ENCODE measurements at places on chromosomes 7 and 10.

DNA sequence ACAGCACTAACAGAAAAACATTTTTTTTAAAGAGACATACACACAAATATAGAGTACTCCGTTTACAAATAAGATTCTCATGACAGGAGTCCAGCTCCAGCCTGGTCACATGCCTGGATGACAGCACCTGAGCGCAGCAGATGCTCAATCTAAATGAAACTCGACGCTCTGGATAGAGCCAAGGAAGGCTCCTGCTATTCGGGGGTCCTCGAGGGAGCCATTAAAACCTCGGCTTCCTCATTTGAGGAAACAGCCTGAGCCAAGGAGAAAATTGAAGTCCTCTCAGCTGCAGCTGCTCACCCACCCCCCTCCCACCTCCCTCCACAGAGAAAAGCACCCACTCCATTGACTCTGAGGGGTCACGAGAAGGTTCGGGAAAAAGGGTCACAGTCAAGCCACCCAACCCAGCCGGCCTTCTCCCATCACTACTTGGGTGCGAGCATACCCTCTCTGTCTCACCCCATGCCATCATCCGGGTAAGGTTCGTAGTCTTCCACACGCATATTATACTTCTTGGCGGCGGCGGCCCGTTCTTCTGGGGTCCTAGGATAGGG is 673 bp downstream of the NDUFB8 start:
- DNase-seq = no peak

DNA sequence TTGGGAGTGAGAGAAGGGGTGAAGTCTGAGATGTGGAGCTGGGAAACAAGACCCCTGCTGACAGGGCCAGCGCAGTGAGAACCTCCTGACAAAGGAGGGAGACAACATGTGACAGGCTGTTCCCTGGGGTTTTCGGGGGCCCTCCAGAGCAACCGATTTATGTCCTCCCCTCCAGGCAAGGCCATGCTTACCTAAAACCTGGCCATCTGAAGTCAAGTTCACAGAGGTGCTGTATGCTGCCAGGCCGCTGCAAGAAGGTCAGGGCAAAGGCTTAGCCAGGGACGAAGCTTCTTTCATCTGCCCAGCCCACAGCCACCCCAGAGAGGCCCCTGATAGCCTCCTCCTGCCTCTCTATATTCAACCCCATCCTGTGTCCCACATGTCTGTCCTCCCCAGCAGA is 20.6 kb downstream of the NPC1L1 start:
- no peak for DNase-seq

DNA sequence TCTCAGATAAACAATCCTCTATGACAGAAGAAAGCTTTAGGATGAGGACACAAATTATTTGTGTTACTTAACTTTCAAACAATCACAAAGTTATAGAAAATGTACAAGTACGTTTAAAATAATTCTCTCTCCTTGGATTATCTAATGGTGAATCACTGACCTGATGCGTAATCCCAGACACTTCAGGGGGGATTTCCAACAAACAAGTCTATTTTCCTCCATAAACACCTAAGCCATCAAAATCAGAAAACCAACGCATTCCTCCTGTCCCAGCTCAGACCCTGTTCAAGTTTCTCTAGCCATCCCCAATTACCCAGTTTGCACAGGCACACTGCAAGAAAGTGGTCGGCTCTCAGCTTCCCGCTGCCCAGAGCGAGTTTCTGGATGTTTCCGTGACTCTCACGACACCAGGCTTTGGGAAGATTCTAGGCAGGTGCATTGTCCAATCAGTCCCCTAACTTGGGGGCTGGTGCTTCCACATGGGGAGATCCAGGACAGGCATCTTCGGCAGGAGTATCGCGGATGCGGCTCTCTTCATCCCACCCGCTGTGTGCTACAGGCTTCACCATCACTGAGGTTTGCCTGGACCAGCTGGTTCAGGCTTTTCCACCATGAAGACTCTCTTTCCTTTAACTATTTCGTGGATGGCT is 200.0 kb downstream of the ZMYND11 start:
- DNase-seq = no peak

DNA sequence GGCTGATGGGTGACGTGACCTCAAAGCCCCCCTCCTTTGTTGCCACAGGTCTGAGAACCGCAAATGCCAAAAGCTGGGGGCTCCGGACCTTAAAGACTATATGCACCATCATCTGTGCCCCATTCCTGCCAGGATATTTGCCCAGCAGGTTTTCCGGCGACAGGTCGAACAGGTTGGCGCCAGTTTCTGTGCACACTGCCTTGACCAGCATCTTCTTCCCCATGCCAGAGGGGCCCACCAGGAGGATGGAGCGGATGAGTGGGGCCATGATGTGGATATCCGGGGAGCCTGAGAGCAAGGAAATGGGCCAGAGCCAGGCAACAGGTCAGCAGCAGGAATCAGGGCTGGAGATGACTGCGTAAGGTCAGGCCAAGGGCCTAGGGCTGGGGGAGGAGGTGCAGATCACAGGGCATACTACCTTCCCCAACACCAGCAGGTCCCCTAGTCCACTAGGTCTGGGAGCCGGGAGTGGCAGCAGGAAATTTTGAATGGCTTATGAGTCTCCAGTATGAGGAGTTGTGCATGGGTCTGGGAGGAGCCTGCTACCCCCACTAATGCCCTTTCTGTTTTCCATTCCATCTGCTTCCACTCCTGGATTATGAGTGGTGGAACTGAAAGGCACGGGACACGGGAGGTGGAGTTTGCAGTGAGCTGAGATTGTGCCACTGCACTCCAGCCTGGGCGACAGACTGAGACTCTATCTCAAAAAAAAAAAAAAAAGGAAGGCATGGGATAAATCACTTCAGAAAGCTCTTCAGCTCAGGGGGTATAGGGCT is 6.3 kb upstream of the ASB10 start:
- no peak for DNase-seq

DNA sequence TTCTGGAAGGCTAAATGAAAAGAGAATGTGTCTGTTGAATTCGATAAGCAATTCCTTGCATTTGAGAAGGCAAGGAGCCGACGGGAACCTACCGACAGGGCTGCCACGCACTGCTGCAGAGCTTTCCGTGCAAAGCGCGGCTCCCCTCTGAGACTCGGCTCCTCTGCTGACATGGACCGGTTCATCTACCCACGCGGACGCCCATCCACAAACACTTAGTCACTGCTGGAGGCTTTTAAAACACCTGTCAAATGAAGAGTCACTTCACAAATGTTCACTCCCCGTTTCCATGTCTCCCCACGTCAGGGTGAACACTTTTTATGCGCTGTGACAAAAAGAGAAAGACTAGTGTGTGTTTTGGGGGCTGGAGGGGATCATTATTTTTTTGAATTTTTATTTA is 32.0 kb downstream of the AMZ1 start:
- no peak for DNase-seq

- DNase-seq = peak; percentile 96
Observed at GRCh38 chr7:80918909-80919721, at the start of gene SEMA3C. TSS of gene SEMA3C (minus strand) at chr7:80919051. CDS start at chr7:80916781, 2,270 bp downstream.

- DNase-seq = no peak
Observed at GRCh38 chr7:93140582-93141191, 7.5 kb downstream of the SAMD9L start.

DNA sequence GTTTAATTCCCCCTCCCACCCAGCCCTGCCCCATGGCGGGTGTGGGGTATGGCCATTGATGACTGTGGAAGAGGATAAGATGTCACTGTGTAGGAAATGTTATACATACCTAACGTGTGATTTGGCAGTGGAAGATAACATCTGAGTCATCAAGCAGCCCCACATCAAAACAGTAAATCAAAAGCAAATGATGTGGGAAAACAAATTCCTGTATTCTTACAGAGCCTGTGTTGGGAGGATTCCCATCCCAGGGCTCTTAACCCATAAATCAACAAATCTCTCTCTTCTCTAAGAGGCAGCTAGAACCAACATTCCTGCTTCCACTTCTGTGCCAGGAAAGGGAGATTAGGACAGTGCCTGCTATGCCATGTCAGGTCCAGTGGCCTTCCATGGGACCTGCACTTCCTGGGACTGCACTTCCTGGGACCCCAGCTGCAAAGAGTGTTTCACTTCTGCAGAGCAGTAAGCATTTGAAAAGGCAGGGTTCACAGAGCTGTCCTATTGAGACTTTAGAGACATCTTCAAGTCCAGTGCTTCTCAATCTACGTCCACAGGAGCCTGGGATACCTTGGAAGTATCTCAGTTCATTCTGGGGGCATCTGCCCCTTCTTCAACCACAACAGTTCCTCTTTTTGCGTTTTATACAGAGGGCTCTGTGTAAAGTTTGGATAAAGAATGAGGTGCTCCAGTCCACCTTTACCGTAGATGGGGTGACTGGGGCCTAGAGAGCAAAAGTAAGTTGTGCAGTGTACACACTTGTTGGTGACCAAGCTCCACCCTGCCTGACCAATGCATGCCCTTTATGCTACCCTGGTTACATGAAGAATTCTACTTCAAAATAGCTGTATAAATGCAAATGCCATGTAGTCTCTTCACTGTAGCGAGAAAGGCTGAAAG is 45.7 kb downstream of the ATXN7L1 start:
- DNase-seq = no peak

DNA sequence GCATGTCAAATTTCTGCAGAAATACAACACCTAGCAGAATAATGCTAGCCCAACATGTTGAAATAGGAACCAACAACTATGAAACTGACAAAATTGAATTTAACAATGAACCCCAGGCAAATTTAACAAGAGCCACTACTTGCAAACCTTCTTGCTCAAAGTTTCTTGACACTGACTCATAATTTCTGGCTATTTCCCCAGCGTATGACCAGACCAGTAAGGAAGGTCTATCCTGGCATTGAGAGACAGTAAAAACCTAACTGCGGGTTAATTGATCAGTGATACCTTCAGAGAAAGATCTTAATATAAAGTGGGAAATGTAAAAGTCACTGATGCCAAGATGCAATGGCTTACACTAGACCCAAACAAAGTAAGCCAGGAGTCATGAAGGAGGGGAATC is 510.1 kb downstream of the ARL4A start:
- DNase-seq = no peak

- DNase-seq = no peak
Observed at GRCh38 chr7:47643716-47644400, 61.9 kb upstream of the TNS3 start.

GRCh38 chr7:158276414-158277218 is 311.0 kb downstream of the PTPRN2 start:
- no peak for DNase-seq

- no peak for DNase-seq
Observed at GRCh38 chr7:111931958-111932357, 274.2 kb downstream of the DOCK4 start.

DNA sequence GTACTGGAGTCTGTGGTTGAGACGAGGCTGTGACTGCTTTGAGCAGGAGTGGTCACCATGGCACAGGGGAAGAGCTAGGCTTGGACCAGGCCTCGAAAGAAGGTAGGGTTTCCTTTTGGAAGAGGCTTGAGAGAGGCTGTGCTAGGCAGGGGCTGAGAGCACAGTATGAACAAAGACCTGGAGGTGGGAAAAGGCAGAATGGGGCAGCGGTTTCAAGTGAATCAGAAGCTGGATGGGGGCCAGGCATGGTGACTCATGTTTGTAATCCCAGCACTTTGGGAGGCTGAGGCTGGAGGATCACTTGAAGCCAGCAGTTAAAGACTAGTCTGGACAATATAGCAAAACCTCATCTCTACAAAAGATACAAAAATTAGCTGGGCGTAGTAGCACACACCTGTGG is 65.9 kb downstream of the CLIP2 start:
- DNase-seq = no peak

DNA sequence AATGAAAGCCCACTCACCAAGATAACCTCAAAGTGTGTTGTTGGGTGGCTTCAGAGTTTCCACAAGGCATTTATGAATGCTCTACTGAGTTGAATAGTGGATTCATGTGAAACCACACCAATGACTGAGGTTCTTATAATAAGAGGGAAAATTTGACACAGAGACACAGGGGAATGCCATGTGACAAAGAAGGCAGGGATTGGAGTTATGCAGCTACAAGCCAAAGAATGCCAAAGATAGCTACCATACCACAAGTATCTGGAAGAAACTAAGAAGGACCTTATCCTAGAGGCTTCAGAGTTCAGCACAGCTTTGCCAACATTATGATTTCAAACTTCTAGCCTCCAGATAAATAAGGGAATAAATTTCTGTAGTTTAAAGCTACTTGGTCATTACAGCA is 68.0 kb upstream of the PCDH15 start:
- no peak for DNase-seq

GRCh38 chr10:60406182-60406581 is 16.5 kb upstream of the ANK3 start:
- no peak for DNase-seq

- no peak for DNase-seq
Observed at GRCh38 chr7:28608731-28609130, 196.4 kb downstream of the CREB5 start.

- no peak for DNase-seq
Observed at GRCh38 chr10:23472181-23472580, 33.3 kb downstream of the OTUD1 start.

DNA sequence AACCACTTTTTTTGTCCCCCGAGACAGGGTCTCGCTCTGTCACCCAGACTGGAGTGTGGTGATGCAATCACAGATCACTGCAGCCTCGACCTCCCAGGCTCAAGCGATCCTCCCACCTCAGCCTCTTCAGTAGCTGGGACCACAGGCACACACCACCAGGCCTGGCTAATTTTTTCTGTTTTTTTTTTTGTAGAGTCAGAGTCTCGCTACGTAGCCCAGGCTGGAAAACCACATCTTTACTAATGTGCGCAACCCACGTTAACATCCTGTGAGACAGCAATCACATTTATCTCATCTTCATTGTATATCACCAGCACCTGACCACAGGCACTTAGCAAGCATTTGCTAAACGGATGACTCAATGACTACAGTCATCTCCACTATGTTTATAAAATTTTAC is 77.8 kb upstream of the ATP6V0A4 start:
- DNase-seq = no peak

DNA sequence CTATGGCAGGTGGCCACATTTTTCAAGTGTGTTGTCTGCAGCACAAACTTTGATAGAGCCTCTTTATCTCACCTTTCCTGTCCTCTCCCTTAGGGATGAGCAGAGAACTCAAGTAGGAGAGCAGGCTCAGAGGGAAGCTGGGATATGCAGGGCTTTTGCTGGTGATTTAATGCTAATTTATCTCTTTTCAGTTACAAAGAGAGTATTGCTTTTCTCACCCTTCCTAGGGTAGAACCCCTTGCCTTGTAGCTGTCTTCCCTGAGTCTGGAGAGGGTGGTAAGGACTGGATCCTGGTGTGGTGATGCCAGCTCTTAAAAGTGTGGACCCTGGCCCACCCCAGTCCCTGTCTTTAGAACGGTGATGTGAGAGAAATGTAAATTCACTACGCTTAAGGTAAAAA is 1061.4 kb downstream of the TYW1 start:
- DNase-seq = no peak

GRCh38 chr7:604884-605531 is 85.4 kb upstream of the PDGFA start:
- peak; percentile 79 for DNase-seq

DNA sequence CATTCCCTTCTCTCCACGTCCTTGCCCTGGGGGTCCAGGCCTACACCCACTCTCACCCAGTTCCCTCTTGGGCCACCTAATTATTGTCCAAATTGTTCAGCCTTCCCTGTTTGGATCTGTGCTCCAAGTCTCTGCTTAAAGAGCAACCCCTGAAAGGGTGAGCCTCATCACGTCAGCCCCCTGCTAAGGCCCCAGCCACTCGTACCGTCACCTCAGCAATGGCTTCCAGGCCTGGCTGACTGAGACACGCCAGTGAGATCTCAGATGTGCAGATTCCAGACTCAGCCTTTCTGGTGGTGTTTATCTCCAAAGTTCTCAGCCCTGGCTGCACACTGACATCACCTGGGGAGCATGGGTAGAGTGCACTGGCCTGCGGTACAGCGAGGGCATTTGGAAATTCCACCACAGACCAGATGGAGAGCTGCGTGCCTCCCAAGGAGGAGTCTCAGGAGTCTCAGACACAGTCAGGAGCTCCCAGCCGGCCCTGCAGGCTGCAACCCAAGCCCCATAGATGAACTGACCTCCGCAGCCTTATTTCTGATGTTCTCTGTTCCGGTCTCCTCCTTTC is 87.5 kb downstream of the PRKAG2 start:
- DNase-seq = no peak
